ENCODE measurements at places on chromosomes 7 and 10. TPM values are rescaled to one million over a fixed set of nuclear protein-coding genes. Genes with fewer than 3 reads are reported as not detected.

The RBM20 gene
- 0.28 TPM for total RNA-seq

The MLXIPL gene
- 0.09 TPM for total RNA-seq

The CYP2C19 gene
- total RNA-seq: 0.14 TPM

The ST8SIA6 gene
- total RNA-seq: not detected

The TRIM73 gene
- not detected for total RNA-seq

The CDK14 gene
- total RNA-seq: 5.7 TPM

The LANCL2 gene
- 13.2 TPM for total RNA-seq

The GNB2 gene
- 264 TPM for total RNA-seq

The SFXN2 gene
- total RNA-seq: 2.8 TPM

The PVRIG gene
- total RNA-seq: not detected

The IMMP2L gene
- total RNA-seq: 10.2 TPM

The UNCX gene
- total RNA-seq: not detected

The UCMA gene
- total RNA-seq: not detected
